ENCODE measurements at places on chromosomes 2 and 18.

GRCh38 chr2:186927867-186928191, 78.9 kb upstream of the ZSWIM2 start:
- DNase-seq: peak; percentile 19

DNA sequence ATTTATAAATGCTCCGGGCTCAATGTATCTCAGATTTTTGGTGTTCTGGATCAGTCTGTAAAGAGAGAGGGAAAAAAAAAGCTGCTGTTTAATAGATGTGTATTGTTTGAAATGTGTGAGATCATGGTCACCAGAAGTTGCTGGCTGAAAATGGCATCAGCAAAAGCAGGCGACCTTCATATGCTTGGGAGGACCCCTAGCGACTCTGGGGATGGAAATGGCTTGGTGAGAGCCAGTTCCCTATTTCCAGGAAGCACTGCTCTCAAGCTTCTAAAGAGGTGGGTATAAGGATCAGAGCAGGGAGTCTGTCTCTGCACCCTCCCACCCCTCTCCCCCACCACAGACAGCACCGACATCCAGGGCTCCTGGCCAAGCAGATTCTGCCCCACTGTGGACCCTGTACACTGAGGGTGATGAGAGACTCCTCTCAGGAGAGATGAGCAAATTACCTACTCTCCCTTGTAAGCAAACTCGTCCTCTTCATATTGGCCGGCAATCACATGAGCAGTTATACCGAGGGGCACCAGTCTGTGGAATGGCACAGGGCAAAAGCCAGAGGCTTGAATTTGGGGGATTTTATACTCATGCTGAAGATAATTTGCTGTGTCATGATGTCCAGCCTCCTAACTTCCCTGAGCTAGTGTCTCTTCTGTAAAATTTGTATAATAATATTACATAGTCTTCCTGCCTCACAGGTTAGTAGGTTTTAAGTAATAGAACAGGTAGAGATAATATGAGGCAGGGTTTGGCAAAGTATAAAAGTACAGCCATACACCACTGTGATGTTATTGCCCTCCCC, 29.6 kb downstream of the LHCGR start:
- DNase-seq: no peak

- peak; percentile 58 for DNase-seq
Observed at GRCh38 chr2:43634604-43635306, 2.3 kb upstream of the PLEKHH2 start.

DNA sequence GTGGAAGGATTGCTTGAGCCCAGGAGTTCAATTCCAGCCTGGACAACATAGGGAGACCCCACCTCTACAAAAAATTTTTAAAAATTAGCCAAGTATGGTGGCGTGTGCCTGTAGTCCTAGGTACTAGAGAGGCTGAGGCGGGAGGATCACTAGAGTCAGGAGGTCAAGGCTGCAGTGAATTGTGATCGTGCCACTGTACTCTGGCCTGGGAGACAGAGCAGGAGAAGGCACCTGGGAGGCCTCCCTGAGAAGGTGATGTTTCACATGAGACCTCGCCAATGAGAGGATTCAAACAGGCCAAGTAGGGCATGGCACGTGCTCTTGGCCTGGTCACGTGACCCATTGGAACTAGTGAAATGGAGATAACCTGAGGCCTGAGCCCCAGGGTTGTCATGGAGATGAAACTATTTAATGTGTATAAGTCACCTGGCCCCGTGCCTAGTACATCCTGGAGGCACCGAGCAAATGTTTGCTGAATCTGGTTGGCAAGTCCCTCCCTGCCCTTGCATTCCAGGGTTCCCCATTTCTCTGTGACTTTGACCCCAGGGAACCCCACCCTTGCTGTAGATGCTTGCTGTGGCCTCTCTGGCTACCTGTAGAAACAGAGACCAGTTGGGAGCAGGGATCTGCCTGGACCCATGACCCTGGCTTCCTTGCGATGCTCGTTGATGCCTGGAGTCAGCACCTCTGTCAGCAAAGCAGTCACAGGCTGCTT, 26.1 kb upstream of the ROCK2 start:
- DNase-seq: no peak

DNA sequence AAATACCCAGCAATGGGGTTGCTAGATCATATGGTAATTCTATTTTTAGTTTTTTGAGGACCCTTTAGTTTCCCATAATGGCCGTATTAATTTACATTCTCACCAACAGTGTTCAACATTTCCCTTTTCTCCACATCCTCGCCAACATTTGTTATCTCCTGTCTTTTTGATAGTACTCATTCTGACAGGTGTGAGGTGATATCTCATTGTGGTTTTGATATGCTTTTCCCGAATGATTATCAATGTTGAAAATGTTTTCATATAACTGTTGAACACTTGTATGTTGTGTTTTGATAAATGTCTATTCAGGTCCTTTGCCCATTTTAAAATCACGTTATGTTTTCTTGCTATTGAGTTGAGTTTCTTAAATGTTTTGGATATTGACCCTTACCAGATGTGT, 5.8 kb upstream of the RIF1 start:
- no peak for DNase-seq

GRCh38 chr2:151337643-151338042, 19.7 kb upstream of the TNFAIP6 start:
- no peak for DNase-seq

- DNase-seq: peak; percentile 23
Observed at GRCh38 chr18:67600181-67601180, 84.0 kb upstream of the DSEL start.

- no peak for DNase-seq
Observed at GRCh38 chr18:57931038-57931437, 113.0 kb upstream of the NEDD4L start.

DNA sequence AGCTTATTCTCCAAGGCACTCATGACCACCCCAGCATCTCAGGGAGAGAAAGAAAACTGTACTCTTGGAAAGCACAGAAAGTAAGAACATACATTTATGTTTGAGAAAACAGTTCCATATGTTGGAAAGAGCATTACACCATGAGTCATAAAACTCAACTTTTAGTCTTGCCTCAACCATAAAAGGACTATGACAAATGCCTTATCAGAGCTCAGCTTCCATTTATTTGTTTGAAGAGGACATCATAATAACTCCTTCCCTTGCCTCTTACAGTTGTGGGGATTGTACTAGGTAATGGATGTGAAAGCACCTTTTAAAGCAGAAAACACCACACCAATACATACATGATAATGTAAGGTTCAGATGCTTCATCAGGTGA, 370.8 kb downstream of the LNPK start:
- DNase-seq: no peak

DNA sequence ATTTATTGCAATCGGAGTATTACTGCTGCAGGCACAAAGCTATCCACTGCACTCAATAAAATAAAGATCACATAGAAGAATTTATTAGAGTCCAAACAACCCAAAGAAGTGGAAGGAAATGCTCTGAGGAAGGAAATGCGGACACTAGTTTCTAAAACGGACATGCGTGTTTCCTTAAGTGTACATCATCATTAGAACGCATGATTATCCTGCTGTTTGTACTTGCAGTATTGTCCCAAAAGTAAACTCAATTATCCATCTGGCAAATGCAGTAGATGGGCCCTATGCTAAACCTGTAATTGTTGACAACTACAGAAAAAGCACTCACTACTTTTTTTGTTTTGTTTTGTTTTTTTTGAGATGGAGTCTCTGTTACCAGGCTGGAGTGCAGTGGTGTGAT, 53.6 kb downstream of the PDK1 start:
- no peak for DNase-seq

- no peak for DNase-seq
Observed at GRCh38 chr2:150520887-150521664, 33.6 kb upstream of the RND3 start.

GRCh38 chr2:167581961-167582574, 665.3 kb downstream of the STK39 start:
- DNase-seq: no peak

GRCh38 chr18:77969972-77970371, 720.3 kb downstream of the GALR1 start:
- DNase-seq: no peak

DNA sequence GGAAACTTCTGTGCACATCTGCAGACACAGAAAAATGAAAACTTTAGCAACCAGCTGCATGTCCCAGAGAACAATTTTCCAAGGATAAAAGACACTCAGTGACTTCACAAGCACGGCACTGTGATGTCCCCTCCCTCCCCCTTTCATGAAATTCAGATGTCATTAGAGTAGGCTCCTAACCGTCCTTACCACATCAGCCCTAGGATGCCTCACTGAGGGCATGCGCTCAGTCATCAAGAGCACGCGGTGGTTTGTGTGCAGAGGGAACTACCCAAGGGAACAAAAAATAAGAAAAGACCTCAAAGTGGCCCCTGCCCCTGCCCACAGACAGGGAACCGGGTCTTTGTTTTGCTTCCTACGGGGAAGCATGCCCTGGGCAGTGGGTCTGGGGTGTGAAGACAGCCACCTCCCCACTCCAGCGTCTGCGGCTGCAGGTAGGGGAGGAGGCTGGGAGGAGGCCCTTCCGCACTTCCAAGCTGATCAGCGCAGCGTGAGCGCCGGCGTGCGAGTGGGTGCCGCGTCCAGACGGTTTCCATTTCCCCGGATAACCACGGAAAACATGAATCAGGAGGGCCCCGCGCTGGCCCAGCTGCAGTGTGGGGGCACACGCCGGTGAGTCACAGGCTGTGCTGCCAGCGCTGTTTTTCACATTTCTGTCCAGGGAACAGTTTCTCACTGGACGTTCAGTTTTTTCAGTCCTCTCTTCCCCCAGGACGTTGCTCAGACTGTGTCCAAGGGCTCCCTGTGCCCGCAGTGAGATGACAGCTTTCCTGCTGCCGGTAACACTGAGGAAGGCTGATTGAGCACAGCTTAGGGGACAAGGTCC, 70.6 kb downstream of the COPS8 start:
- peak; percentile 32 for DNase-seq

GRCh38 chr2:11839916-11840315, 93.5 kb downstream of the LPIN1 start:
- DNase-seq: no peak

DNA sequence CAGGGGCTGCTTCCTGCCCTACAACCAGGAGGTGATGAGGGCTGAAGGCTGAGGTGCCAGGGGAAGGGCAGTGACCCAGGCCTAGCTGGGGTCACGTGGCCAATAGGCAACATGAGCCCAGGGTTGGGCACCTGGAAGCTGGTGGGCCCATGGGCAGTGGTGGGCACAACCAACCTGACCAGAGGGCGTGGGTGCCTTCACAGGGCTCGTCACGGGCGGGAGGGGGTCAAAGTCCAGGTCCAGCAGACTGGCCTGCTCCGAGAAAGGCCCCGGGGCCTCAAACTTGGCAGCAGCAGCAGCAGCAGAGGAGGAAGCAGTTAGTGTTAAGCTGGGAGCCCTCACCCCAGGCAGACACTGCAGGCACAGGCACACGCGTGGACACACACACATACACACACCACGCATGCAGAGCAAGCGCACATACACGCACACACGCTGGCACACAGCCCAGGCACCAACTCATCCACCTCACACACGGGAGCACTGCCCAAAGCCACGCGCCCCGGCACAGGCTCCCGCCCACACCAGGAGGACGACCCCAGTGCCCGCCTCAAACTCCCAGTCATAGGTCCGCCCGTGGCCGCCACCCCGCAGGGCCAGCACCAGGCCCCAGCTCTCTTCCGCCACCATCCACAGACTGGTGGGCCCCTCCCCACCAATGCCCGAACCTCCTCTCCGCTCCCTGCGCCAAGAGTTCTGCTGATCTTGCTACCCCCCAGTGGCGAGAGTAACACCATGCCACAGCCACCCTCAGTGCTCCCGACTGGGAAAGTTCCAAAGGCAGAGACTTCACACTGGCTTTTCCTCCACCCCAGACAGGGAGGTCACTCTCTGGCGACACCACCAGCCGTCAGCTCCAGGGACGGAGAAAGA, 53.0 kb downstream of the BIN1 start:
- DNase-seq: no peak

- DNase-seq: no peak
Observed at GRCh38 chr18:1425679-1426078, 521.0 kb downstream of the ADCYAP1 start.

GRCh38 chr2:76073992-76074604, 363.4 kb upstream of the GCFC2 start:
- peak; percentile 2 for DNase-seq

DNA sequence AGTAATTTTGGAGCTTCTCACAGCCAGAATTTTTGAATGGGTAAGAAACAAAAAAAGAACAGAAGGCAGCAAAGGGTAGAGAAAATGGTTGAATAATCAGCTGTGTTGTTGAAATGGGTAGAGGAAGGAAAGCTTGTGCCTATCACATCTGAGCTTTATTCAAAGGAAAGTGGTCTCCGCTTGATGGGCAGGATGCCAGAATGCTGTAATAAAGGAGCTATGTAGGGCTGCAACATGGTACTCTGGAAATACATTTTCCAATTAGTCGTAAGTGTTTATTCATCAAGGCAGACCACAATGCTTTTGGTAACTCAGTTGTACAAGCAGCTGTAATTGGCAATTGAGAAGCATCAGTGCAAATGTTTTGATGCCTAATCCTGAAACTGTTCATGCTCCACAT, 196.9 kb downstream of the ICOS start:
- no peak for DNase-seq

- no peak for DNase-seq
Observed at GRCh38 chr2:88077080-88077479, 9.5 kb downstream of the SMYD1 start.

GRCh38 chr2:112312821-112313220, 37.4 kb downstream of the ZC3H6 start:
- DNase-seq: no peak

GRCh38 chr2:103218516-103218915, 456.7 kb downstream of the TMEM182 start:
- DNase-seq: no peak

DNA sequence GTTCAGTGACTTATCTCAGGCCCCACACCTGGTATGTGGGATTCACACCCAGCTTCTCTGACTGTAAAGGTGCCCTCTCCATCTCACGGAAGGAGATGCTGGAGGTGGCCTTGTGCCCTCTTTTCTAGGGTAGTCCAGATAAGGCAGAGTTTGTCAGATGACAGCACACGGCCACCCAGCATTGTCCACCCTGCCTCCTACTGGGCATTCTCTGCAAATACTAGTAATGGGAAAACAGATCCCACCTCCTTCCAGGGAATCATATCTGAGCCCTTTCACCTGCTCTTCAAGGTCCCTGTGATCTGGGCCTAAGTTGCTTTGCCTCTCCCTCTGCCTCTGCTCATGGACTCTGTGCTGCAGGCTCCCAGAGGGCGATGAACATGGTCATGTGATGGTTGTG, 214.7 kb downstream of the CLIP4 start:
- no peak for DNase-seq

DNA sequence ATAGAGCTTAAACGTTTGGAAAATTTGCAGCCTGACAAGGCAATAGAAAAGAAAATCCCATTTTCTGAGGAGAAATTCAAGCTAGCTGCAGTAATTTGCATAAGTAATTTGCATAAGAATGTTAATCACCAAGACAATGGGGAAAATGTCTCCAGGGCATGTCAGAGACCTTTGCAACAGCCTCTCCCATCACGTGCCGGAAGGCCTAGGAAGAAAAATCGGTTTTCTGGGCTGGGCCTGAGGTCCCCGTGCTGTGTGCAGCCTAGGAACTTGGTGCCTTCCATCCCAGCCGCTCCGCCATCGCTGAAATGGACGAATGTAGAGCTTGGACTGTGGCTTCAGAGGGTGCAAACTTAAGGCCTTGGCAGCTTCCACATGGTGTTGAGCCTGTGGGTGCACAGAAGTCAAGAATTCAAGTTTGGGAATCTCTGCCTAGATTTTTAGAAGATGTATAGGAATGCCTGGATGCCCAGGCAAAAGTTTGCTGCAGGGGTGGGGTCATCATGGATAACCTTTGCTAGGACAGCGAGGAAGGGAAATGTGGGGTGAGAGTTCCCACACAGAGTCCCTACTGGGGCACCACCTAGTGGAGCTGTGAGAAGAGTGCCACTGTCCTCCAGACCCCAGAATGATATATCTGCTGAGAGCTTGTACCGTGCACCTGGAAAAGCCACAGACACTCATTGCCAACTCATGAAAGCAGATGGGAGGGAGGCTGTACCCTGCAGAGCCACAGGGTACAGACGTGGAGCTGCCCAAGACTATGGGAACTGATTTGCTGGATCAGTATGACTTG, 164.6 kb downstream of the GULP1 start:
- no peak for DNase-seq
